ENCODE measurements at places on chromosomes 11 and 22.

DNA sequence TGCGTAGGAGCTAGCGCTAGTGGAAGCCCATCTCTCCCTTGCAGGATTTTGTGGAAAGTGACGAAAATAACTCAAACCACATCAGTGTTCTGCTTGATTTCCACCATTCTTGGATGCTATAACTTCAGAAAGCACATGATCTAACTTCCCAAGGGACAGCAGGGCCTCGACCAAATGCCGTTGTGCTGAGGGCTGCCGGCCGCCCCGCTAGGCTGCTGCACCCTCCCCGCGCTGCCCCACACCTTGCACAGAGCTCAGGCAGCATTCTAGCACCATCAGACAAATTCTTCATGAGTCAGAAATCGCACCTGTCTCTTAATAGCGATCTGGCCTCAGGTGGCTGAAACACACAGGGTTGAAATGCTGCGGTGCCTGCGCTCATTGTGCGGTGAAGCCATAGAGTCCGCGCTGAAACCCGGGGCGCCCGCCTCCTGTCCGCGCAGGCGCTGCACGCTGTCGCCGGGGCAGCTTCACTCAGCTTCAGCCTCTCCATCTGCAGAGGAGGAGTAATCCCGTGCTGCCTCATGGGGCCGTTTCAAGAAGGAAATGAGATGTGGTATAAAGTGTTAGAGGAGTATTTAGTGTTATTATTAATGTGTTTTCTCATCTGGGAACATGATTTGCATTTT is 59.2 kb upstream of the B3GAT1 start:
- DNase-seq, result no peak

GRCh38 chr11:77374108-77374507 is 72.6 kb upstream of the GDPD4 start:
- DNase-seq, result no peak

DNA sequence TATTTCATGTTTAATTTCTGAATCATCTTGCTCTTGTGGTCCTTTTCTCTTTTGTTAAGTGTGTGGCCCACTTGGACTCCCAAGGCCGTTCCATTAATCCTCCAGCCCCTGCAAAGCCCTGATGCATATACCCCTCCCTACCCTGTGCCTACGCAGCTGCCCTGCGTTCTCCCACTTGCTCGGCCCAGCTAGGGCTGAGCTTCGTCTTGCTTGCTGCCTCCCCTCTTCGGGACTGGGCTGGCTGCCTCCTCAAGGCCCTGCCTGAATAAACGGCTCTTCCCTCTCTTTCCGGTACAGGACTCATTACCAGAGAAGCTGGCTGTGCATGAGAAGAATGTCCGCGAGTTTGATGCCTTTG is 28.5 kb downstream of the ARHGAP1 start:
- no peak for DNase-seq

DNA sequence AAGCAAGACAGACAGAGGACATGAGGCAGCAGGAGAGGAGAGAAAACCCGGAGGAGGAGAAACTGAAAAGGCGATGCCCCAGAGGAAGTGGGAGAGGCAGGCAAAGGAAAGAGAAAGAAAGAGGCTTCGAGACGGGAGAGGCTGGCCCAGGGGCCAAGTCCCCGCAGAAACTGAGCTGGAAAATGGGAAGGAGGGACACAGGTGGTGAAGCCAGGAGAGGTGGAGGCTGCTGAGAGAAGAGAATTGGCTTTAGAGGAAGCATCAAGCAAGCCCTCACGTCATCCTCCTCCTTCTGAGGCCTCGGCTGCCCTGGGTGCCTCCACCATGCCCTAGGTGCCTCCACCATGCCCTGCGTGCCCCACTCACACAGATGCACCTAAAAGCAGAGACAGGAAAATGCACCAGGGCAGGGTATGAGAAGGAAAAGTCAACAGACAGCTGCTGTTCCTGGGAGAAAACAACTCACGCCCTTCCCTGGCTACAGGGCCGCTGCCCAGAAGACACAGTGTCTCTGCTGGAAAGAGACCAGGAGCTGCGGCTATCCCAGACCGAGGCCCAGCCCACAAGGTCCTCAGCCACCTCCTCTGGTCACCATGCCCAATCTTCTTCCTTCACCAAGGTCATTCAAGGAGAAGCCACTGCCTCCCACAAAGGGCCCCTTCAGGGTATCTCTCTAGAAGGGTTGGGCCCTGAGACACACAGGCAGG is 14.3 kb downstream of the FXYD6 start:
- no peak for DNase-seq

- DNase-seq, result peak; percentile 57
Measured at GRCh38 chr22:39598017-39598965, 27.7 kb downstream of the CACNA1I start.

Measured in activated T-helper 1 cell treated with Interleukin-2 at 50 U/mL for 16 hours (primary cell).